ENCODE measurements at places on chromosomes 7 and 10. TPM values are rescaled to one million over a fixed set of nuclear protein-coding genes. Genes with fewer than 3 reads are reported as not detected.

DNA sequence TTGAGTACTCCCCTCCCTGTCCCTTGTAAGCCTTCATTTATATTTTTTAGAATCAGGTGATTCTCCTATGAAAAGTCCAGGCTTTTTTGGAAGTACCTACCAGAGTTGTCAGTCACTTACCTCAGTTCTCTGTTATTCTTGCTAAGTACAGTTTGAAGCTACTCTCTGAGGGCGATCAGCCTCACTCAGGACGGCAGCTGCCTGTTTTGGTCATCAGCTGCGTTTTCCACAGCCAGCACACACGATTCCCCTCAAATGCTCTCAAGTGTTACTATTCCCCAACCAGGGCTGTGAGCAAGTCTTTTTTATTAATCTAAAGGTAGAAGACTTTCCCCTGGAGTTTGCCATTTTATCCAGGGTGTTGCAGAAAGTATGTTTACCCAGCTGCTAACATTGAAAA is 328.6 kb downstream of the SUGCT start:
- no peak for DNase-seq

GDF10 gene
- total RNA-seq = not detected

SFTPA1 gene
- not detected for total RNA-seq

FFAR4 gene
- not detected for total RNA-seq

SPDYE2B gene
- total RNA-seq = not detected

Measured in pulmonary artery endothelial cell (primary cell).